ENCODE measurements at places on chromosomes 1 and 21.

GRCh38 chr21:26199456-26199855, 28.9 kb upstream of the APP start:
- DNase-seq, result no peak

DNA sequence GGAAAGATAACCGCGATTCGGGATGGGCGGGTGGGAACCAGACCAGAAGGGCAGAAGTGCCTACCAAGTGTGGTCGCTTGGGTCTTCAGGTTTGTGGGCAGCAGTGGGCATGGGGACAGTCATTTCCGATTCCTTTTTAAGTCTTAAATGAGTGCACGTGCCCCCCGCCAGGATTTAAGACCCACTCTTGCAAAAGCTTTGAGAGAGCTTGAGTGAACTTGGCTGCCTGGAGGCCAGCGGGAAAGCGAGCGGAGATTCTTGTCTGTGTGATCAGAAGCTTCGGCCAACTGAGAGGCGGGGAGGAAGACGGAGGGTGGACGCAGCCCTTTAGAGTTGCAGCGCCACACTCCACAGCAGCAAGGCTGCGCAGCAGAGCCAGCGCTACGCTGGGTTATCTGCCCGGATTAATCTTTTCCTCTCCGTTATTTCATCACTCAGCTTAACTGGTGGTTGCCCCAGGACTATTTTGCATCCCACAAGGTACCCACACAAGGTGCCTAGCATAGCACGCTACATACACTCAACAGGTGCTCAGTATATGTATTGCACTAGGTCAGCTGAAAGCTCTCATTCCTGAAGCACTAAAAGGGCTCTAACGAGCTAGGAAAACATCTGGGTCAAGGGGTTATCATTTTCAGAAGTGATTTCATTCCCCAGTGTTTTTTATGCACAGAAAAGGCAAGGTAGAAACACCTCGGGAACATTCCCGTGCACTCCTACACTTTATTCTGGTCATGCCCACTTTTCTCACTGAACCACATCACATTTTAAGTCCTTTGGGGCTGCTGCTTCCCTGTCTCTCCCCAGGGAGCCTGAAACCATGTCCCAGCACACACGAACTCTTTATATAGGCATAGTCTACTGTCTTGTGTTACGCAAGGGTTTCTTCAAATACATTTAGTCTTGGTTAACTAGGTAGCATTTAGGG, 1.5 kb upstream of the BATF3 start:
- DNase-seq, result peak; percentile 41

- DNase-seq, result no peak
These were observed 76.3 kb downstream of the RD3 start for GRCh38 chr1:211415700-211416099.

GRCh38 chr1:58396150-58396549, 150.4 kb downstream of the OMA1 start:
- no peak for DNase-seq

GRCh38 chr1:42960566-42961311, 2.1 kb upstream of the SLC2A1 start:
- DNase-seq, result no peak

DNA sequence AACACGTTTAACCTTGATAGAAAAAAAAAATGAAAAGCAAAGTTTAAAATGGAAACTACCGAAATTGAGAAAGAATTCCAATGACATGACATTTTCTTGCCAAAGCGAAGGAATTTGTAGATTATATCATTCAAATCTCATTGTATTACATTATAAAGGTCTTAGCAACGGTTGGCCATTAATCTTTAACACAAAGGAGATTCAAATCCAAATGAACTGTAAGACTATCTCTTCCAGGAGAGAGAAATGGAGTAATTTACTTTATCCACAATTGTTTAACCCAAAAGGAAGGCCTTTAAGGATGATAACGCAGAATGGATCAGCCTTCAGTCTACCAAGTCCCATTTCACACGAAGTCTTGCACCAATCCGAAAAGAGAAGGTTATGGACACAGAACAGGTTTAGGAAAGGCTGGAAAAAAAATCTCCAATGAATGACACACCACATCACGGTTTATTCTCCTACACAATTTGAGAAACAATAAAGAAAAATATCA, 1.5 kb downstream of the ENAH start:
- DNase-seq, result peak; percentile 79

GRCh38 chr1:84613887-84614286, 39.6 kb upstream of the CTBS start:
- DNase-seq, result no peak

- no peak for DNase-seq
These were observed 5.5 kb upstream of the ILDR2 start for GRCh38 chr1:166980818-166981217.
